ENCODE measurements at places on chromosomes 2 and 18.

DNA sequence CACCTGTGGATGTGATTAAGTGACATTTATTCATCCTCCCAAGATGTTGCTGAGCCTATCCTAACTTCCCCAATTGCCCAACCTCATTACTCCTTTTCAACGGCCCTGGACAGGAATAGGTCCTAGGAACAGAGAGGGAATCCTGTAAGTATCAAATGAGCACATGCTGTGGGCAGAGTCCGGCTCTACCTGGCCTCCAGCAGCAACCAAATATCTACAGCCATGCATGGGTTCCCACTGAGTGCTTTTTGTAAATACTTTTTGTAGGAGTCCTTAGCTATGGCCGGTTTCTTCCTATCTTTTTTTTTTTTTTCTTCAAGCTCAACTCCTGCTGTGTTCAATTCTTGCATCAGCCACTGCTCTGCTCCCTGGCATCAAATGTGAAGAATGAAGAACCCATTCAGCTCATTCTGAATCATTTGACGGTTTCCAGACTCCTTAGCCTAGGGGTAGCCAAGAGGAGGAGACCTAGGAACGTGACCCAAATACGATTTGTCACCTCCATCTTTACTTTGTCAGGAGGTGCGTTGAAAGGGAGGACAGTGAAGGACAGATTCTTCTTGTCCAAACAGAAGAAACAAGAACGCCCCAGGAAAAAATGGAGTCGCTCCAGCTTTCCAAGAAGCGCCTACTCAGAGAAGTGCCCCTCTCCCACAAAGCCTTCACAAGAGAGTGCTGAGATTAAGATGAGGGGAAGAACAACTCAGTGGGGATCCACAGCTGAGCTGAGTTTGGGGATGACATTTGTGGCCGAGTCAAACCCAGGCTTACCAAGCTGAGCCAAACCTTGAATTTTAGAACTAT is 46.7 kb upstream of the LCLAT1 start:
- DNase-seq = no peak

DNA sequence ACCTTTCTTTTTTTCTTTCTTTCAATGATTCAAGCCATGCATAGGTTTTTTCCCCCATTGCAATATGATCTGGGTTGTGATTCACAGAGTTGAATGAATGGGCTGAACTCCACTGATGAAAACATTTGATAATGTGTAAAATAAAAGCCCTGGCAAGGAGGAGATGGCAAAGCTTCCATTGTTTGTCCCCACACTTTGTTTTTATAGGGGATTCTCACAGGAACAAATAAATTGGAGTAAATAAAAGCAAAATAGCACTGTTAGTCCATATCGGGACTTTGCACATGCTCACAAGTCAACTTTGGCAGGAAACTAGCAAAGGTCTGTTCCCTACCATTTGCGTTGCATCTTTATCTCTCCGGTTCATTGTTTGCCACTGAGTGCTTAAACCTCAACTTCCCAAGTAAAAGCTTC is 55.7 kb downstream of the MEIS1 start:
- DNase-seq = no peak

DNA sequence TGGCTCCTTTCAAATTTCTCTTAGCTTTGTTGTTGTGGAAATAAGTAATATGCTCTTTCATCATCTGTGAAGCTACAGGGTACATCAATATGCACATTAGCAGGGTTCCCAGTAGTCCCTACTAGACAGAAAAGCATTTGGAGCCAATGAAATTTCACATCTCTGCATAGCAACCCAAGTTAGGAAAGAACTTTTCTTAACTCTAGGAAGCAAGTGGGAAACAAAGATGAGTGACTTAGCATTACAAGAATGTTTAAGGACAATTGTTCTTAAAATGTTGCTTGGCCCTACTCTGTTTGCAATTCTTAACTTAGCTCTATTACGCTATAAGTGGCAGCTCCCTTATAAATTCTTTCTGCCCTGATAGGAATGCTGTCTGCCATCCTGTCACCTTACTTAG is 39.6 kb downstream of the ZEB2 start:
- DNase-seq = no peak

DNA sequence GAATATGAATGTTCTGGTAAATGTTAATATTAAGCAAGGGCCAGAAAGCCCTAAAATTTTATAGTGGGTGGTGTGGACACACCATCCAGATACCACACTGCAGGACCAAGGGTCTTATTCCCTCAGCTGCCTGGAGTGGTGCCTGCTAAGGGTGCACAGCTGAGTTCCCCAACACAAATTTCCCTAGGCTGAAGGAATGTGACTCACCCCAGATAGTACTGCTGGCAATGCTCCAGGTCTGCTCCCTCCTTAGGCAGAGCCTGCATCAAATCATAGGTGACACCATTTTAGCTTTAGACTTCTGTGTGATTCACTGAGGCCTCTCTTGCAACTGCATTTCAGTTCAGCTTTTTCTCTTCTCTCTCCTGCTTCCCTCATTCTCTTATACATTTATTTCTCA is 321.1 kb downstream of the SATB2 start:
- DNase-seq = no peak

- no peak for DNase-seq
Measured at GRCh38 chr2:28950941-28951630, 30.0 kb upstream of the TOGARAM2 start.

GRCh38 chr2:61639721-61640120 is 101.6 kb upstream of the XPO1 start:
- DNase-seq = no peak

- no peak for DNase-seq
Measured at GRCh38 chr2:234966340-234966739, 14.5 kb downstream of the SH3BP4 start.

- peak; percentile 9 for DNase-seq
Measured at GRCh38 chr2:119264781-119265692, 41.4 kb downstream of the STEAP3 start.

- DNase-seq = no peak
Measured at GRCh38 chr2:240881913-240882312, 13.3 kb downstream of the AGXT start.

- DNase-seq = no peak
Measured at GRCh38 chr2:38123911-38124310, 48.0 kb upstream of the CYP1B1 start.

- DNase-seq = no peak
Measured at GRCh38 chr2:27713201-27713600, 49.5 kb downstream of the SLC4A1AP start.

DNA sequence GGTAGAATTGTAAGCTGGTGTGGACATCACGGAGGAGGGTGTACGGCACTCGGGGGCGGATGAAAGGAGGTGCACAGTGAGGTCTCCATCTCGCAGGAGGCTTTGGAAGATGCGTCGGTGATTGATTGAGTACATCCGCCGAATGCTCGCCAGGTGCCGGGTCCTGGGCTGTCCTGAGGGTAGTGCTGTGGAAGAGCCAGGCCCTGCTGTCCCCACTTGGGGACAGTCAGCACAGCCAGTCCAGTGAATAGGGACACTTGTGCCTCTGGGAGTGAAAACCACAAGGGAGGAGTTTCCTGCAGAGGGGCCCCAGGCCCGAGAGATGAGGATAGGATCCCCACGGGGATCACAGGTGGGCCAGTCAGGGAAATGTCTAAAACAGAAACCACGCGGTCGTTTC is 28.1 kb downstream of the MLPH start:
- no peak for DNase-seq

DNA sequence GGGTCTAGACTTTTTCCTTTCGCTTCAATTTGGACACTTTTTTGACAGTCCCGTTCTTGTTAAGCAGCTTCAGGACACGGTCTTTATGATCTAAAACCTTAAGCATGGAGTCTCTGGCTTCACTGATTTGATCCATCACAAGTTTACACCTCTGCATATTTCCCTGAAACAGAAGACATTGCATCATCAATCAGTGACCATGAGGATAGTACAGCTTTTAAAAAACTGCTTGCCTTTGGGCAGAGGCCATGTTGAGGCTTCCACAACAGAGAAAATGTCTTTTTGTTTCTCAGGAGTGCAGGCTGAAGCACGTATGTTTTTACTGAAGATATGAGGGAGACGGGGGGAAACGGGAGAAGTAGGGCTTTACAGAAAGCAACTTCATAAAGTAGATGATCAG is 56.2 kb upstream of the AMMECR1L start:
- DNase-seq = no peak

DNA sequence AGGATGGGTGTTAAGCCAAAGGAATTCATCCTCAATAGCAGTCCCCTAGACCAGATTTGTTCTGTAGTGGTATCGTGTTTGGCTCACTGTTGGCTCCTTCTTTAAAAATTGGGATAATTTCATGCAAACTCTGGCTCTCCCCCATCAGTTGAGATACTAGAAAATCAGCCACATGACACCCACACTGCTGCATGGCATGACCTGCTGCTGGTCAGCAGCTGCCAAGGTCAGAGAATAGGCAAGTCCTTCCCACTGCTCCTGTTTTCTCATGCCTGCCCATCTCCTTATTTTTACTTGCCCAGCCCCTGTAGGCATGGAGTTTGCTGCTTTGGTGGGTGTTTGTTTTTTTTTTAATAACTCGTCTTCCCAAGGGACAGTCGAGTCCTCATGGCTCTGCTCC is 1.0 kb upstream of the SNRNP200 start:
- DNase-seq = no peak

DNA sequence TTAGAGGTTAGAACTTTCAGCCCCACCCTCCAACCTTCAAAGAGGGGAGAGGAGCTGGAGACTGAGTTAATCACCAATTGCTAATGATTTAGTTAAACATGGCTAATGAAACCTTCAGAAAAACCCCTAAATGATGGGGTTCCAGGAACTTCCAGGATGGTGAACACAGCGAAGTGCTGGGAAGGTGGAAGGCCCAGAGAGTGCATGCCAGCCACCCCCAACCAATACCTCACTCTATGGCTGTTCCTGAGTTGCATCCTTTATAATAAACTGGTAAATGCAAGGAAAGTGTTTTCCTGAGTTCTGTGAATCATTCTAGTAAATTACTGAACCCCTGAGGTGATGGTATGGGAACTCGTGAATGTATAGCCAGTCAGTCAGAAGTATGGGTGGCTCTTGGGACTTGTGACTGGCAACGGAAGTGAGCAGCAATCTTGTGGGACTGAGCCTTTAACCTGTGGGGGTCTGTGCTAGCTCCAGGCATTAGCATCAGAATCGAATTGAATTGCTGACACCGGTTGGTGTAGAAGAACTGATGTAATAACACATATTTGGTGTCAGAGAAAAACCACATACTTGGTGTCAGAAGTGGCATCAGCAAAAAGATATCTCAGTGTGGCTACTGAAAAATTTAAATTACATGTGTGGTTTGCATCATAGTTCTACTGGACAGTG is 37.4 kb downstream of the NPHP1 start:
- DNase-seq = no peak

DNA sequence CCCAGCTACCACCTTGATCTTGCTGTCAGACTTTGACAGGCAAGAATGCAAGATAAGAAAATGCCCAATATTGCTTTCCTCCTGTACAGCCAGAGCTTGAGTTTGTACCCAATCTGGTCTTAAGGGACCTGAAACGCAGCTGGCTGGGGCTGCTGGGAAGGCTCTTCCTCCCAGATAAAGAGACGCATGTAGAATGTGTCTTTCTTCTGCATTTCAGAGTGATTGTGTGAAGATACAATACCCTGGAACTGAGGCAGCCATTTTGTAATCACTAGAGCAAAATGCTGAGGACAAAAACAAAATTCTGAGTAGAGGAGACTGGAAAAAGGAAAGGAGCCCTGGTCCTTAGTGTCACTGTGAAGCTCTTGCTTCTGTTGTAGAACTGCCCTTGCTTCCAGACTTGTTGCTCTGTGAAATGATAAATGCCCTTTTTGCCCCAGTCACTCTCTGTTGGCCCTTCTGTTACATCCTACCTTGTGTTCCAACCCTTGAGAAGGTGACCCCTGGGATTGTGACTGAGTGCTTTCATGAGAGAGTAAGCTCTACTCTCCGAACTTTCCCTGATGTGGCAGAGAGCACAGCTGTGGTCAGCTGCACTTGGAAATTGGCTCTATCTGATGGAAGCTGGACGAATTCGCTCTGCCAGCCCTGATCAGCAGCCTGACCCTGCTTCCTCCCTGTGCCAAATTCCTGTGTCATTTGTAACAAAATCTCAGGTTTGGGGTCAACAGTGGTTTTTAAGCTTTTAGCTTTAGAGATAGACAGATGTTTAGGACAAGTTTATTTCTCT is 137.4 kb upstream of the RBMS1 start:
- DNase-seq = no peak

DNA sequence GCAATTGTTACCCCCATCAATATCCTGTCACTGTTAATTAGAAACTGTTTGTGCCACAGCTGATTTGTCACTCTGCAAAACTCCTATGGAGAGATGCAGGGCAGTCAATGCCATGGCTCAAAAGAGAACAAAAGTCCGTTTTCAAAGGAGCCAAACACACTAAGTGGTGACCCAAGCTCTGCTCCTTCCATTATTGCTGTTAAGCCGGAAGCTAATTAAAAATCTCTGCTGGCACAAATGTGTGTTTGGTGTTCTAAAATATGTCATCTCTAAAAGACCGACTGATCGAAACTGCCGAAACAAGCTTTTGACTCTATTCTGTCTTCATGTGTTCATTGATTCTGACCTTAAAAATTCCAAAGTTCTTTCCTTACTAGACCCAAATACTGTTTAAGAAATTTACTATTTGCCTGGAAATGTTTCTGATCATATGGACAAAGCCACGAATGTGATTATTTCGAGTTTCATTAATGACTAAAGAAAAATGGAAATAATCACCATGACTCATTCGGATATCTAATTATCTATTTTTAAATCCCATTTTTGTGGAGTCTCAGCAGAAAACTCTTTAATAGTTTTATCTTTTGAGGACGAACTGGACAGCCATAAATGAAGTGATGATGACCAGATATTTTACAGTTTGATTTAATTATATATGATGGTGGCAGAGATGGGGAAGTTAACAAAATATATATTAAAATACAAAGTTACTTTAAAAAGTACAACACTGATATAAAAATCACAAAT is 287.6 kb downstream of the SOCS6 start:
- no peak for DNase-seq

DNA sequence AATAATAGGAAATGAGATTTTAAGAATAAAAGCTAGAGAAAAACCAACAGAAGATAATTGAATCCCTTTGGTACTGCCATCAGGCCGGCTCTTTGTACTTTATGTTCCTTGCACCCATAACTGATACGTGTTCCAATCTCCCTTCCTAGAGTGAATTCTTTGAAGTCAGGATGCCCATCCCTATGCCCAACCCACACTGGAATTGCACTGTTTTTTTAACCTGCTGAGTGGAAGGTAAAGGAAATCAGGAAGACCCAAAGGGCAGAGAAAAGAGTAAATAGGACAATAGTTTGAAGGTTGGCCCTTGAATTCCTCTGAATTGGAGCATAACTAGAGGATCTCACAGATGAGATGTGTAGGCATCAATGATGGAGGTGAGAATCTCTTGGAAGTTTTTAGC is 4.4 kb upstream of the ATG16L1 start:
- no peak for DNase-seq

DNA sequence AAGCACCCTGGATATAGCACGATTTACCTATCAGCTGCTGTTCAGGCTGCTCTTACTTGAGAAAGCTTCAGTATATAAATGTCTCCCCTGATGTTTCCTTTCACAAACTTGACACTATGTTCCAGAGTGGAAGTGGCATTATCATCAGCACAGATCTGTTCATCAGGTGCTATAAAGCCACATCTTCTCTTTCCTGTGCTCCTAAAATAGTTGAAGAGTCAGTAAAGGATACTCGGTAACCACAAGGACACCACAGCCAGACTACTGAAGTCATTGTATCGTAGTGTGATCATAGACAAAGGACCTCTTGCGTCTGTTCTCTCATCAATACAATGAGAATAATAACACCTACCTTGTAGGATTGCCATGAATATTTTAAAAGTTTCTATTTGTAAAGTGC is 841.0 kb upstream of the CELF4 start:
- no peak for DNase-seq

Data from CD4-positive, alpha-beta T cell treated with Interleukin-15 for 4 hours (primary cell).